Stimulated activated CD4-positive, alpha-beta T cell treated with anti-CD3 and anti-CD28 coated beads, TNF-alpha, amount 100 ng/mL, for 4 hours (primary cell): ENCODE measurements at places on chromosomes 4 and X.

GRCh38 chr4:7763106-7763505, 176.6 kb downstream of the AFAP1 start:
- DNase-seq: no peak

- DNase-seq: no peak
Measured at GRCh38 chr4:145219090-145219489, 38.7 kb upstream of the OTUD4 start.

DNA sequence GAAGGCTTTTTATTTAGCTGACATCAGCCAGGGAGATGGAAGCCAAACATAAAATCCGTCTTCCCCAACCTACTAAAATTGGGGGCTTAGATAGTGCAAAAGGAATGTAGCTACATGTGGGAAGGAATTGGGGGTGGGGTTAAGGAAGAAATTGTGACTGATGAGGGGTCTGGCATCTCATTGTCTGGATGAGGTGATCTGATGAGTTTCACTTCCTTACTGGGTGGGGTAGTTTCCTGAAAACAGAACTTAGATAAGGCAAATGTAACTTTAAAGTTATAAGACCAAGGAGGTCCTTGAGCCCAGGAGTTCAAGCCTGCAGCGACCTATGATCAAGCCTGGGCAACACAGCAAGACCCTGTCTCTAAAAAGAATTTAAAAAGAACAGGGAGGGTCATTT, 105.5 kb upstream of the NEIL3 start:
- no peak for DNase-seq

GRCh38 chr4:130110189-130110588, 1014.2 kb downstream of the C4orf33 start:
- DNase-seq: no peak

DNA sequence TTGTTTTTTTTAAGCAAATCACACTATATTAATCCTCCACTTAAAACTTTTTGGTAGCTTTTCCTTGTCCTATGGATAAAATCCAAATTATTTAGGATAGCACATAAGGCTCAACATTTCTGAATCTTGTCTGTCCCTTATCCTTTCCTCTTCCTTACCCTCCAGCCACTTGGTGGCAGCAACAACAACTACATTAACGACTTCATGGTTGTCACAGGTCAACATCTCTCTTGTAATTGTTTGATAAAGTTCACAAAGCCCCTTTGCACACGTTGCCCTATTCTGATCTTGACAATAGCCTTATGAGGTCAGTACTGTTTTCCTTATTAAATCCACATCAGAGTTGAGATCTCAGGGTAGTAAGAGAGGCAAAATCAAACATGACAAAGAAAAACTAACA, 269.0 kb upstream of the PABPC4L start:
- no peak for DNase-seq

DNA sequence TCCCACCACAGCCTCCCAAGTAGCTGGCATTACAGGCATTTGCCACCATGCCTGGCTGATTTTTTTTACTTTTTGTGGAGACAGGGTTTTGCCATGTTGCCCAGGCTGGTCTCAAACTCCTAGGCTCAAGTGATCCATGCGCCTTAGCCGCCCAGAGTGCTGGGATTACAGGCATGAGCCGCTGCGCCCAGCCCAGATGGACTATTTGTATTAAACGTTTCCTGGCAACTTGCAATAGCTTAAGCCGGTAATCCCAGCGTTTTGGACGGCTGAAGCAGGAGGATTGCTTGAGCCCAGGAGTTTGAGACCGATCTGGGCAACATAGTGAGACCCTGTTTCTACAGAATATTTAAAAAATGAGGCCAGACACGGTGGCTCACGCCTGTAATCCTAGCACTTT, 18.4 kb downstream of the UBE2K start:
- DNase-seq: no peak

DNA sequence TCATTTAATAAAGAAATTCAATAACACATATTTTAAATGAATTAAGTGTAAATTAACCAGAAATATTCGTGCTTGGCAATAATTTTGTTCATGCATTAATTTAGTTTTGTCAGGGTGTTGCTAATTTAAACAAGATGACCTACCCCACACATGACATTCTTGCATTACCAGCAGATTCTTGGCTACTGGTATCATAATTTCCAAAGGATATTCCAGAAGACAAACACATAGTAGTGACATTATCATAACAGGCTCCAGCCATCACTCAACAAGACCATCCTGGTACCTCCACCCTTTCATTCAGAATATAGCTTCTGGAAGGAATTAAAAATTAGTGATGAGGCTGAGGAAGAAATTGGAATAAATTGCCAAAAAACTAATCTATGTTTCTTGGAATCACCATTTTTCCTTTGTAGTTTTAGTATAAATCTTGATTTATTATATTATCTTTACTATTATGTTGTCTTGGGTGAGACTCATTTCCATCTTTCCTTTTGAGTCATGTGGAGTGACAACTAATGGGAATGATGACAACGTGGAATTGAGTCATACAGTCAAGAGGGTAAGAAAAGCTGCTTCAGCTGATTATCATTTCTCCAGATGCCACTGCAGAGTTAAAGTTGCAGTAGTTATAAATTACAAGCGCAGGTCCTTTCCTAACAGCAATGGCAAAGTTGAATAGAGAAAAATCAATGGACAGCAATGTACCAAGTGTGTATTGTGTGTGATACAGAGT, 30.9 kb upstream of the HHIP start:
- no peak for DNase-seq

GRCh38 chr4:152534541-152535359, 1.1 kb downstream of the FBXW7 start:
- no peak for DNase-seq

- DNase-seq: no peak
Measured at GRCh38 chr4:55186123-55186522, 60.7 kb upstream of the KDR start.

GRCh38 chr4:116942315-116942714, 143.1 kb downstream of the TRAM1L1 start:
- DNase-seq: no peak

DNA sequence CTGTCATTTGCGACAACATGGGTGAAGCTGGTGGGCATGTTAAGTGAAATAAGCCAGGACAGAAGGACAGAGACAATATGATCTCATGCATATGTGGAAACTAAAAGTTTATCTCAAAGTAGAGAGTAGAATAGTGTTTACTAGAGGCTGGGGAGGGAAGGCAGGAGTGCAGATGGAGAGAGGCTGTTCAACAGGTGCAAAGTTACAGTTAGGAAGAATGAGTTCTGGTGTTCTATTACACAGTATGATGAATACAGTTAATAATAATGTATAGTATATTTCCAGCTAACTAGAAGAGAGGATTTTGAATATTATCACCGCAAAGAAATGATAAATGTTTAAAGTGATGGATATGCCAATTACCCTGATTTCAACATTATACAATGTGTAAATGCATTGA, 69.8 kb downstream of the FBXL5 start:
- DNase-seq: no peak

- no peak for DNase-seq
Measured at GRCh38 chr4:1533501-1534064, 127.3 kb upstream of the NKX1-1 start.

- no peak for DNase-seq
Measured at GRCh38 chr4:155497306-155497705, 120.5 kb upstream of the MAP9 start.

DNA sequence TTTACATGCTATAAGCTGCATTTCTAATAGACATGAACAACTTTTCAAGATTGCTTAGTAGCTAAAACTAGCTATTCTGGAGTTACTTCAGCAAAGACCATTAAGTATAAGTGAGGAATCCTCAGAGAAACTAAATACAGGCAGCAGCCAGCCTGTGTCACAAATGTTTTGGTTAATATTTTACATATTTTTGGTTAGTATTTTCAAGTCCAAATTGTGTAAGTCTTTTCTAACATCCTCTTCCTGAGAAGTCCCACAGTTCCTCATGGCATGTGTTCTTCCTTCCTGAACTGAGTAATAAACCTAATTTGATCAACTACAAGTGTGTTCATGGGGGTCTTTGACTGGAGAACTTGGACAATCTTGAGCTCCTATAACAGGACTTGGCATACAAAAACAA, 42.4 kb upstream of the MCF2 start:
- no peak for DNase-seq

GRCh38 chr4:73848183-73848777, 4.8 kb upstream of the PF4V1 start:
- DNase-seq: no peak

DNA sequence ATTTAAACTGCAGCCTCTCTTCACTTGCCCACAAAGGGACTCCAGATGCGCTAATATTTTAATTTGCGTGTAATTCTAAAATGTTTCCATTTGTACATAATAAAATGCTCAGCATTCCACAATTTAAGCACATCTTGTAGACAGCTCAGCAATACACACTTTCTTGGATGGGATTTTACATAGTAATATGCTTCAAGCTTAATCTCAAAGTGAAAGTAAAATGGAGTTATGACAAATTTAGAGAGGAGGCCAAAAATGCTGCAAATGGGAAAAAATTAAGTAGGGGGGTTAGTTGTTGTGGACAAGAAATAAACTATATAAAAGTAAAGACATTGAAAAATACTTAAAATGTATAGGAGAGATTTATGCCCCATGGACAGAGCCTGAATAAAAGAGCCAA, 149.1 kb downstream of the FBXO8 start:
- no peak for DNase-seq

DNA sequence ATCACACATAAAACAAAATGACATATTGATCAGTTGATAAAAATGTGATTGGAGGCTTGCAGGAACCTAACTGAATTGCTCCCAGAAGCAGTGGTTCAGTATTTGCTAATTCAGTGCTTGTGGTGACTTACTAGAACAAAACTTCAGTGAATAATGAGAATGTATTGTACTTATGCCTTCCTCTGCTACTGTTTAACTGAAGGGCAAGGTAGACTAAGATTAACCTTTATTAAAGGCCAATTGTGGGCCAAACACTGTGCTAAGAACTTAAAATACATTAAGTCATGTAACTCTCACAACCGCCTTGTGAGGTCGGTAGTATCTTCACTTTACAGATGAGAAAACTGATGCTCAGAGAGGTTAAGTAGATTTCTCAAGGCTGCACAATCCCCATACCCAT, 14.9 kb downstream of the IGFBP7 start:
- DNase-seq: no peak

DNA sequence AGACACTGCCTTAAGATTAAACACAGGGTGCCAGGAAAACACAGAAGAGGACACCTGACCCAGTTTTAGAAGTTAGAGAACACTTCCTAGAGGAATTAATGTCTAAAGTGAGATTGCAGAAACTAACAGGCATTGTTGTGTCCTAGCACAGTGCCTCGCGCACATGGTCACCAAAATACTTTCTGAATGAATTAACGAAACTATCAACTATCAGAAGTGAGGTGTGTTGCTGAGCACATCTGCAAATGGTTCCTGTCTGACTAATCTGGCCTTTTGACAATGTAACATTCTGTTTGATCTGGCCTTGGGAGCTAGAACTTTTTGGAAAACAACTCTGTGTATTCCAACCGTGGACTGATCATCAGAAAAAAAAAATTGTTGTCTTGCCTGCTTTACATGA, 556.8 kb upstream of the LCORL start:
- DNase-seq: no peak

- DNase-seq: no peak
Measured at GRCh38 chrX:39967348-39967747, 130.4 kb downstream of the BCOR start.

DNA sequence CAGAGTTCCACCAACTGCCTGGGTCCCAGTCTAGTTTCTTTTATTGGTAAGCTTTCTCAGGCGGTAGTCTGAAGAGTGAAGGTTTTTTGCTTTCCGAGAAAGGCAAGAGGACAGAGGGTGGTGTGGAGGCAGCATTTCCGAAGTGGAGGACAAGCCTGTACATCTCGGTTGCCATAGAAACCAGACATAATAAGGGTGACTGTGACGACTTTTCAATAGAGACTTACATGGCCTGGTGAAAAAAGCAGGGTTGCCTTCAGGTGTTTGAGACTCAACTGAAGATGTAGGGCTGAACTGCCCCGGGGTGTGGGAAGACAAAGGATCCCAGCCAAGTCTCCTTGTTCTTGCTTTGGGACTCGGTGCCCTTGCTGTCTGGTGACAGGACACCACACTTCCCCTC, 53.6 kb upstream of the RAB40AL start:
- DNase-seq: no peak

DNA sequence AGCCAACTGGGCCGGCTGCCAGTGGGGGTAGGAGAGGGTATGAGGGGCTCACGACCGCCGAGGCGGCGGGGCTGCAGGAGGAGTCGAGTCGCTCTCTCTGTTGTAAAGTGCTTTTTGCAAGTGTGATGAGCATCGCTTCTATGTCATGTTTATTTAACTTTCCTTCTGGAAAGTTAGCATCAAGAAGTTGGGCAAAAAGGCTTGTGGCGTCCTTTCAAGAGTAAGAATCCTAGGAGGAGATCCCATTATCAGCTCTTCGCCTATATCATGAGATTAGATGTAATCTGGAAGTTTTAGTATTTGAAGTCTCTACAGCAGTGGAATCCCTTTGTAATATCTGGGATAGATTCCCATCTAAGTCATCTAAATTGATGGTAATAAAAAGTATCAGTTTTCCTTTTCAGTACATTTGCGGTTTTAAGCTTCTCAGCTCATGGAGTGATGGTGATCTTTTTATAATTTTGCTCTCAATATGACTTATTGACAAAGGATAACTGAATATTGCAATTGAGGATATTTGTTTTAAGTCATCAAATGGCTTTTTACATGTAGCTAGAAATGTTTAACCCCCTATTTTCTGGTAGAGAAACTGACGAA, 1.7 kb downstream of the GALNT7 start:
- DNase-seq: no peak

DNA sequence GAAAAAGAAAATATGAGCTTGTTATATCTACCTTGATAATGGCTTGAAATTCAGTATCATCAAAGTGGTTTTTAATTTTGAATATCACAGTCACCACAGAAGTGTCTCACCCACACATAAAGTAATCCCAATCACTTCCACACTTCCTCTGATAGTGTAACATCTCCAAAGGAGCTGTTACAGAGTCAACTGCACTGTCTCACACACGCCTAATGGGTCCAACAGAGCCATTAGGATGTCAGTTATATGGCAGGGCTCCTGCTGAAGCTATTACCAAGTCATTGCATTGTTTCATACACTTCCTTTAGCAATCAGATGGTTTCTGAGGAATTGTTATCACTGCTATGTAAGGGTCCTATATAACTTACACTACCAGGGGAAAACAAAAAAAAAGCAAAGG, 432.1 kb upstream of the TEX13C start:
- DNase-seq: no peak

GRCh38 chr4:56986952-56987351, 8.3 kb downstream of the POLR2B start:
- DNase-seq: no peak

DNA sequence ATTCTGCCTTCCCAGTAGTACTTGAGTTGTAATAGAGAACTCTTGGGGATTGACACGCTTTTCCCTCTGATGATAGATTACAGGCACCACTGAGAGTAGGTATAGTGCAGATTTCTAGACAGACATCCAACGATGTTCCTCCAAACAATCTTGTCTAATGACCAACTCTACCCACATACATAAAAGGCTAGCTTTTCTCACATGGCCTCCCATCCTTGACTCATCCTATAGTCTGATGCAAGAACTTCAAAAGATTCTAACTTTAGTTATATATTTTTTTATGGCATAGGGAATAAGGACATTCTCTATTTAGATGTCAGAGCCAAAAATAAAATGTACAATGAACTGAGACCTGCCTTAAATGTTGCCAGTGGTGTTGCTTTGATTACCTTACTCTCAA, 60.9 kb downstream of the GLRA2 start:
- no peak for DNase-seq

- DNase-seq: no peak
Measured at GRCh38 chr4:7062816-7063215, 5.0 kb downstream of the GRPEL1 start.

GRCh38 chr4:140579278-140579677, 10.5 kb upstream of the UCP1 start:
- no peak for DNase-seq

- no peak for DNase-seq
Measured at GRCh38 chr4:141645611-141646340, 9.4 kb downstream of the IL15 start.
